Stimulated activated CD4-positive, alpha-beta T cell treated with anti-CD3 and anti-CD28 coated beads, Interleukin-1b, Interleukin-23, amount 100 ng/mL, for 24 hours (primary cell): ENCODE measurements at places on chromosomes 5 and 9.

DNA sequence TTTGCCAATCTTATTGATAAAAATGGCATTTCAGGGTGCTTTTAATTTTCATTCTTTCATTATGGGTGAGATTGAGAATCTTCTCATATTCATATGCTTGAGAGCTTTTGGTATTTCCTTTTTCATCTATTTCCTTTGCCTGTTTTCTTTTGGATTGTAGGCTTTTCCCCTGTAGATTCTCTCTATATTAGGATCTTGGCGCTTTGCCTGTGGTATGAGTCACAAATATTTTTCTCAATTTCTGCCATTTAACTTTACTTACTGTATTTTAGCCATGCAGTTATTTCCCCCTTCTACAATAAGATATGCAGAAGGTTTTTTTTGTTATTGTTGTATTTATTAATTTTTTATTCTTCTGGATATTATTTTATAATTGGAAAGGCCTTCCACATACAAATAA, 21.5 kb upstream of the KLF9 start:
- no peak for DNase-seq

GRCh38 chr9:75692309-75692708, 198.2 kb upstream of the PCSK5 start:
- no peak for DNase-seq

GRCh38 chr9:103789686-103790085, 304.4 kb upstream of the SMC2 start:
- DNase-seq = no peak

DNA sequence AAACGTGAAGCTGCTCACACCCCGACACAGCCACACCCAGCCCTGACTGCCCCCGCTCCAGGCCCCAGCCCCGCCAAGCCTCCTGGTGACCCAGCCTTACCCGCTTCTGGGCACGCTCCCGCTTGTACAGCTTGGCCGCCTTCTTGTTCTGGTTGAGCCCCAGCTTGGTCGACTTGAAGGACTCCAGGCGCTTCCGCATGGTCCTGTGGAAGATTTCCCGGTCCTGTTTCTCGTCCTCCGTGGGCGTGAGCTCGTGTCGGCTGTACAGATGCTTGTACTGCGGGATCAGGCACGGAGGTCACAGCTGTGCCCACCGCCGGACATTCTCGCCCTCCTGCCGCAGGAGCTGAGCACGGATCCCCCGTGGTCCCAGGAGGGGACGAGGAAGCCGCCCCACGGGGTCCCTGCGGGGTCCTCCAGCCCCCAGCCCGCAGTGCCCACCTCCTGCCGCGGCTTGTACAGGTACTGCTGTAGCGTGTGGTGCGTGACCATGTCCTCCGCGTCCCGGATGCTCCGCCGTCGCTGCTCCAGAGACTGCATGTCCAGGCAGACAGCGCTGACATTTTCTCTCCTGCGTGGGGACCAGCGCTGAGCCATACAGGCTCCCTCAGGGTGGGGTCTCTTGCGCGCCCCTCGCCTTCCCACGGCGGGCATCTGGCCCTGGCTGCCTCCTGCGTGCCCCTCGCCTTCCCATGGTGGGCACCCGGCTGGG, 33.3 kb downstream of the EXOC3 start:
- DNase-seq = no peak

GRCh38 chr9:76137931-76138330, 247.5 kb downstream of the PCSK5 start:
- no peak for DNase-seq

GRCh38 chr5:83846624-83847350, 126.1 kb upstream of the HAPLN1 start:
- DNase-seq = no peak

DNA sequence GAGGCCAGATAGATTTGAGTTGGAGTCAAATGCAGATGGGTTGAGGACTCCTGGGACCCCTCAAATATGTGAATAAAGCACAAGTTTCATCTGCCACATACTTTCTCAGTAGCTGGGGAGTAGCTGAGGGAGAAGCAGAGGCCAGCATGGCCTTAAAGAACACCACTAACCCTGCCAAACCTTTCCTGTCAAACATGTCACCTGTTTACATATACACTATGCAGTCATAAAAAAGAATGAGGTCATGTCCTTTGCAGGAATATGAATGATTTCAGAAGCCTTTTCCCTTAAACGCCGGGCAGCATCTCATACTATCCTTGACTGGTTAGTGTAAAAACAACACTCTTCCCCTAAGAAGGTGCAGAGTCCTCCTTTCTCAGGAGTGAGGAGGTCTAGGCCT, 25.2 kb upstream of the HSD17B4 start:
- DNase-seq = no peak

DNA sequence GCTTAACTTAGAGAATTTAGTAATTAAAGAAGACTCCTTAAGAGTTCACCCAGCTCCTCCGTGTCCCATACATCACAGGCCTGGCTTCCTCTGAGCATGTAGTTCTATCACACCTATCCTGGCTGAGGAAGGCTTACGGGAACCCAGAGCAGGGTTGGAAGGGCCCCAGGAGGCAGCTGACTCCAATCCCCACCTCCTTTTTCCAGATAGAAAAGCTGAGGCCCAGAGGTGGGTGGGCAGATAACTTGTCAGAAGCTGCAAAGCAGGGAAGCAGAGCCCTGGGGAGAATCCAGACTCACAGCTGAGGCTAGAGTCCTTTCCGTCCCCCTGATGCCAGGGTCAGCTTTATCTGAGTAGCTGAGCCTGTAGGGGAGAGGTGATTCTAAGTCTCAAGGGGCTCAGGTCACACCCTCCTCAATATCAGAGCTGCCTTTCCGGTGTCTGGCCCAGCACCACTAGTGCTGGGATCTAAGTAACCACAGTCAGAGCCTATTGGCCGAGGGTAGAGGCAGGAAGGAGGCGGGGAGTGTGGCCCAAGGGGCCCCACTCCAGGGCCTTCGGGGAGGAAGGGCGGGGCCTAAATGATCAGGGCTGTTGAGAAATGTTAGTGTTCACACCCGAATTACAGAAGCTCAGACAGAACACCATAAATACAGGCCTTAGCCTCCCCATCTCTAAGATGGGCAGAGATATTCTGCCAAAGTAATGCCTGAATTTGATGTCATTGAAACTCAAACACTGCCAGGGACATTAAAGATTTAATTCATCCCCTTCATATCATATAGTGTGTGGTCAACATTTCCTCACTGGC, 9.9 kb downstream of the CCDC69 start:
- DNase-seq = peak; percentile 80

GRCh38 chr9:114476891-114477469, 28.3 kb downstream of the WHRN start:
- no peak for DNase-seq

- no peak for DNase-seq
Measured at GRCh38 chr9:107732781-107733522, 243.4 kb upstream of the KLF4 start.

DNA sequence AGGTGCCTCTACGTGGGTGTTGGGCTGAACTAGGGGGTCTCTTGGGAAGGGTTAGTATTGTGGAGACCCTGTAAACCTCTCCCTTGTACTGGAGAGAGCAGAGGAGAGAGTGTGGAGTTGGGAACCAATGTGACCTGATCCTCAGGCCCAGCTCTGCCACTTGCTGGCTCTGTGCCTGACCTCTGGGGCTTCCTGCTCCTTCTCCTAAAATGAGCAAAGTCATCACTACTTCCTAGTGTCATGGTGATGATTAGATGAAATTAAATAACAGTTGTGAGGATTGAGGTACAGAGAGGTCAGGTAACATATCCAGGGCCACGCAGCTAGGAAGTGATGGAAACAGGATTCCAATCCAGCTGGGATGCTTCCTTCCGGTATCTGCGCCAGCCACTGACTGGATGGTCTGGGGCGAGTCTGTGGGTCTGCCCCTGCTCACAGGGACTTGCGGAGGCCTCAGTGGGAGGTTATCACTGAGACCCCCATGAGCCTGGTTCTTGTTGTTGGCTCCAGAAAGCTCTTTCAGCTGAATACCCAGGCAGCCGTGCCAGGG, 9.2 kb downstream of the GALNT10 start:
- DNase-seq = no peak

DNA sequence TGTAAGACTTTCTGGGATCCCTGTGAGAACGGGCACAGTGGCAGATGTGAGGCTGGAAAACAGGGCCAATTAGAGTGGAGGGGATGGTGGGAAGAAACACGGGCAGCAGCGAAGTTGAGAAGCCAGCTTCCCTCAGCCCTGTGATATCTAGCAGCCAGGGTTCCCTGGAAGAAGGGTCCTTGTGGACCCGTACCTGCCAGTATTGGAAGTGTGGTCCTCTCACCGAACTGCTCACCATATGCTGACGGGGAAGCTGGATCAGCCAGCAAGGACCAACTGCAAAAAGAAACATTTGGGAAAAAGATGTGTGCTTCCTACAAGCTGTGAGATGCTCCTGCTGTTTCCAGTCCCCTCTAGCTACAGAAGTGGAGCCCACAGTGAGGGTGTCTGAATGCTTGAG, 13.6 kb downstream of the CKMT2 start:
- no peak for DNase-seq

DNA sequence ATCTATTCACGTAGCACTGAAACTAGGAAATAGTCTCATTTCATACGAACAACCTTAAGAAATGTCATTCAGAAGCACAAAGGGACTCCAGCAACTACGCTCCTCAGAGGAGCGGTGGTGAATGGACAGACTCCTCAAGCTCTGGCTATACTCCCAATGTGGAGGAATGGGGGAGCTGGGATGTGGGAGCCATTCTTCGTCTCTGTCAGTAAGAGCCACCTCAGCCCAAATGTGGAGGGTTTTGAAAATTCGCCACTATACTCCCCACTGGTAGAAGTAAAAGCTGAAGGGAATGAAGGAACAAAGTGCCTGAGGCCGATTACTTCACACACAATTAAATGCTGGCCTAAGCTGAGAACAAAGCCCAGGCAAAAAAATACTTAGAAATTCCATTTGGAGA, 96.3 kb downstream of the ADAMTS12 start:
- no peak for DNase-seq

- no peak for DNase-seq
Measured at GRCh38 chr9:117742131-117742530, 37.9 kb downstream of the TLR4 start.

DNA sequence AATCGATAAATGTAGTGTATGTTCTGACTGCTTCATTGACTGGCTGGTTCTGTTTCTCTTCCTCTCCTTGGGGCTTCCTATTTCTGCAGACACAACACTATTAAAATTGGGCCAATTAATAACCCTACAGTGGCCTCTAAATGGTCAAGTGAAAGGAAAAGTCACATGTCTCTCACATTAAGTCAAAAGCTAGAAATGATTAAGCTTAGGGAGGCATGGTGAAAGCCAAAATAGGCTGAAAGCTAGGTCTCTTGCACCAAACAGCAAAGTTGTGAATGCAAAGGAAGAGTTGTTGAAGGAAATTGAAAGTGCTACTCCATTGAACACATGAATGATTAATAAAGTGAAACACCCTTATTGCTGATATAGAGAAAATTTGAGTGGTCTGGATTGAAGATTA, 58.2 kb downstream of the CCNH start:
- no peak for DNase-seq

DNA sequence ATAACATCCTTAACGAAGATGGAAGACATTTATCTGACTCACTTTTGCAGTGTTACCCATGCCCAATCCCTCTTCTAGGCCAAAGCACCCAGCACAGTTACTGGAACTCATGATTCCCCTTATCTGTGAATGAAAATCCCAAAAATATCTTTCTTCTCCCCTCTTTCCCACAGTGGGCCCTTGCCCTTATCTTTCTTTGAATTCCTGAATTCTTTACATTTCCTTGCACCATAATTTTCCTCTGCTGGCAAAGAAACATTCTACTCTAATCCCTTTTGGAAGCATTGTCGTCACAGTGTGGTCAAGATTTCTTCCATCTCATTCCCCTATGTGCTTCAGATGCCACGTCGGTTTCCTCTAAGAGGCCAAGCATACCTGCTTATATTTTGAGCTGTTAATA, 135.9 kb upstream of the LIFR start:
- no peak for DNase-seq

GRCh38 chr5:14580398-14581034, 1.1 kb upstream of the OTULINL start:
- no peak for DNase-seq

DNA sequence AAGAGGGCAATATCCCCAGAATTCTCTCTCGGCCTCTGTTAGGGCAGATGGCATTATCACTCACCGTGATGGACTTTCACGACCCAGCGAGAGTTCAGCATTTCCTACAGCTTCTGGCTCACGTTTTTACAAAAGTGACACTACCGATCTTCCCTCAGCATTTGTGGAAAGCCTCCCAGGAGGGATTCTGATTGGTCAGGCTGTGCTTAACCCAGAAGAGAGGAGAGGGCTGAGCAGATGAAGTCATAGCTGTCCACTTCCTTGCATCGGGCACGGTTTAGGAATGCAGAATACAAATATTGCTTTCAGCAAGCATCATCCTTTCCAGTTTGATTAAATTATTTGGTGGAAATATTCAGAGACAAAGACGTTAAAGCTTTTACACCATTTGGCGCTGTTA, 277.4 kb upstream of the MSX2 start:
- no peak for DNase-seq

DNA sequence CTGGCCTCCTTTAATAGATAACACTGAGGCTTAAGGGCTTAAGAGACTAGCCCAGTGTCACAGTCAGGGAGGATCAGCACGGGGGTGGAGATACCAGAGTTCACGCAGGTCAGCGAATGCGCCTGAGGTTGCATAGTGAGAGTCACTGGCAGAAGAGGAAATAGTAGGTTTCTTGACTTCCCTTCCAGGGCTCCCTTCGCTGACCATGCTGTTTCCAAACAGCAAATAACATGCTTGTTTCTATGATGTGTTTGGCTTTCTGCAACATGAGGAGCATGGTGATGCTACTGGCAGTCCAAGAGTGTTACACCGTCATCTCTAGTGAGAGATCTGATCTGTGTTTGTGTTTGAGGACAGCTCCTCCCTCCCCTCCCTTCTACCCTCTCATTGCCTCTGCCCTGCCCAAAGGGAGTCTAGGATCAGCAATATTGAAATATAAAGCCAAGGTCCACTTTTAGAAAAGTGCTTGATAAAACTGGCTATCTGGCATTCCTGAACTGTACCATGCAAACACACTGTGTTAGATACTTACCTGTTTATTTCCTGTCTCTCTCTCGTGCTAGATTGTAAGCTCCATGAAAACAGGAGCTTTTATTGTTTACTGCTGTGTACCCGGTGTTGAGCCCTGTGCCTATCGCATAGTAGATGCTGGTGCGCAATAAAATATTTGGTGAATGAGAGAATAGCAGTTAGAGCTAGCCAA, 12.3 kb downstream of the TLE4 start:
- no peak for DNase-seq

DNA sequence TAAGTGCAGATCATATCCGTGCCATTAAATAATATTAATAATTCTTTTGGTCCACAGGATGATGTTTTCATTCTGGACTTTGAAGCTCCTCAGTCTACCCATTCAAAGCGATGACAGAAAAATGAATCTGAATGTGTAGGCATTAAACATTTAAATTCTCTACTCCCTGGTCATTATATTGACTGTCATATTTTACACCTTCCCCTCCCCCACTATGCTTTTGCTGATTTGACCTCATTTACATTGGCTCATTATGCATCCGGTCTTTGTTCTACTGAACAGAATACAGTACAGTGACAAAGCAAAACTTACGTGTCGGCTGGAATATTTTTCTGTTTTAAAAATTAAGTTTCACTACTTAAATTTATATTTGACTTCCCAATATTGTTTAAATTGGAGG, 289.7 kb upstream of the TMEM161B start:
- no peak for DNase-seq

GRCh38 chr9:130138171-130138653, 34.0 kb upstream of the NCS1 start:
- no peak for DNase-seq
